ENCODE measurements at places on chromosomes 12 and 14. TPM values are rescaled to one million over a fixed set of nuclear protein-coding genes. Genes with fewer than 3 reads are reported as not detected.

DNA sequence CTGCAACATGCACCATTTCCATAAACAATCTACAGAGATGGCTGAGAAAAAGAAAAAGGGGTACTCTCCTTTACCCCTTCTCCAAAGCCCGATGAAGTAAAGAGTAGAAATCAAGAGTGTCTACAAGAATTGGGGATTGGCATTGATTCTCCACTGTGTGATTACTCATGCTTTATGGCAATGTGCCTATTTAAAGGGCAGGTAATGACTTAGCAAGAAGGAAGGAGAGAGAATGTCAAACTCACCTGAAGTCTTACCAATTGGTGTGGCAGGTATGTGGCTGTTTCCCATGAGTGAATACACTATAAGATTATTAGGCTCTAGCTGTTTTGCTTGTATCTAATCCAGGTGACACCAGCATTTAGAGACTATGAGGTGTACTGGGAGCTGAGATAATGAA, 275.3 kb downstream of the CCER1 start:
- no peak overlapping the region for H3K4me3 ChIP-seq
- H3K27ac ChIP-seq = no peak overlapping the region
- DNase-seq = no peak
- H3K4me1 ChIP-seq = no peaks in the 10 kb centered on the region
- H3K27me3 ChIP-seq = no peaks in the 10 kb centered on the region

DNA sequence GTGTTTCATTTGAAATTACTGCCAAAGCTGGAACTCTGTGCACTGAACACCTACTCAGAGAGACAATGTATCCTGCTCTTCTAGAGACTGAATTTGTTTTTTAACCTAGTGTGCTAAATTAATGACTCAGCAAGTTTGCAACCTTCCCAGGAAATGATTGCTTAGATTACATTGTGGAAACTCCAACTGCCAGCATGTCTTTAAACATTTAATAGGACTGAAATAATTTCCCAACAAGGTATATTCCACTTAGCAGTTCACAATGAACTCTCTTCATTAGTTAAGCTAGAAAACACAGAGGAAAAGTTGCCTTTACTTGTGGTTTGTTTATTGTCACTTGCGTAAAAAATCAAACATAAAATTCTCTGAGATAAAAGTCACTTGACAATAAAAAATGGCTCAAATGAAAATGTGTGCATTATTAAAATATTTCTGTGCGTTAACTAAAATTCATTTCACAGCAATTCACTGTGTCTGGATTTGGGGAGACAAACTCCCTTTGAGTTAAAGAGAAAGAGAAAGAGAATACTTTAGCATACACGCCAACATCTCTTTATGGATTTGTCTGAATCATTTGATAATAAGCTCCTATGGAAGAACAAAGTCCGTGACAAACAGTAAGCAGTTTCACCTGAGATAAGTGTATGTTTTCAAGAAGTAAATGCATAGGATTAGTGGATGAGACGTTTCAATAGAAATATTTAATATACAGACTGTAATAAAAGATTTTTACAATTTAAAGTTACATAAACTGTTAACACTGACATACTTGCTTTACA, 284.0 kb downstream of the PRKD1 start:
- H3K4me3 ChIP-seq = peak overlapping the region; percentile 23
- no peaks in the 10 kb centered on the region for H3K36me3 ChIP-seq
- DNase-seq = peak; percentile 81
- no peaks in the 10 kb centered on the region for H3K4me1 ChIP-seq

The C12orf54 gene
- not detected for polyA plus RNA-seq

DNA sequence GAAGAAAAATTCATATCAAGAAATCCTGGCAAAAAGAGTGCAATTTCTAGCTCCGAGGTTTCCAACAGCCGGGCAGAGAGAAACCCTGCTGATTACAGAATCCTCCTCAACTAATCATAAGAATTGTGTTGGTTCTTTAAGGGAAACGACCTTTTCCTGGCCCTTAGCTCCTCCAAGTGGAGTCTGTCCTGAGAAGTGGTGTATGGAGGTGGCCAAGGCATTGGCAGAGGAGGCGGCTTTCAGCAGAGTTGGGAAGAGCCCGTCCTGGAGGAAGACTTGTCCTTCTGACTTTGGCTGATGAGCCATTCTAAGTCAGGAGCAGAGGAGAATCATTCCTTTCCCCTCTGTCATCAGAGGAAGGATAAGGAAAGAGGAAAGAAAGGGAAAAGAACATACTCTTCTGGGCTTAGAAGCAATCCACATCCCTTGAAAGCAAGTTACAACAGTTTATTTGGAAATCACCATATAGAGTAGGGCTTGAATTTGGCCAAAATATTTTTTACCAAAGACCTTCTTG, 46.5 kb upstream of the PTCSC3 start:
- no peaks in the 10 kb centered on the region for H3K4me1 ChIP-seq
- H3K4me3 ChIP-seq = no peak overlapping the region
- no peaks in the 10 kb centered on the region for H3K27me3 ChIP-seq
- H3K27ac ChIP-seq = no peak overlapping the region
- H3K36me3 ChIP-seq = no peaks in the 10 kb centered on the region

GRCh38 chr14:105475269-105476096, 862 bp downstream of the CRIP2 start:
- peak; percentile 50 for DNase-seq
- H3K27me3 ChIP-seq = peaks cover 3% of the 10 kb centered on the region
- peaks cover 15% of the 10 kb centered on the region for H3K36me3 ChIP-seq
- no peak overlapping the region for H3K27ac ChIP-seq

- H3K27me3 ChIP-seq = no peaks in the 10 kb centered on the region
- no peak for DNase-seq
- H3K27ac ChIP-seq = no peak overlapping the region
- no peak overlapping the region for H3K4me3 ChIP-seq
- H3K36me3 ChIP-seq = no peaks in the 10 kb centered on the region
Measured at GRCh38 chr12:109827566-109828550, 5.3 kb downstream of the TRPV4 start.

DNA sequence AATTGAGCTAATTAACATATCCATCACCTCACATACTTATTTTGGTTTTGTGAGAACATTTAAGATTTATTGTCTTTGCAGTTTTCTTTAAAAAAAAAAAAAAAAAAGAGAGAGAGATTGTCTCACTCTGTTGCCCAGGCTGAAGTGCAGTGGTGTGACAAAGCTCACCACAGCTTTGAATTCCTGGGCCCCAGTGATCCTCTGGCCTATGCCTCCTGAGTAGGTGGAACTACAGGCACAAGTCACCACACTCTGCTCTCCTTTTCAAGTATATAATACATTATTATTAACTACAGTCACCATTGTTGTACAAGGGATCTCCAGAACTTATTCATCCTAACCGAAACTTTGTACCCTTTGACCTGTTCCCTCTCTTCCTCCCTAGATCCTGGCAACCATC, 64.0 kb downstream of the NUMB start:
- H3K27me3 ChIP-seq = no peaks in the 10 kb centered on the region
- H3K36me3 ChIP-seq = peaks cover 12% of the 10 kb centered on the region

DNA sequence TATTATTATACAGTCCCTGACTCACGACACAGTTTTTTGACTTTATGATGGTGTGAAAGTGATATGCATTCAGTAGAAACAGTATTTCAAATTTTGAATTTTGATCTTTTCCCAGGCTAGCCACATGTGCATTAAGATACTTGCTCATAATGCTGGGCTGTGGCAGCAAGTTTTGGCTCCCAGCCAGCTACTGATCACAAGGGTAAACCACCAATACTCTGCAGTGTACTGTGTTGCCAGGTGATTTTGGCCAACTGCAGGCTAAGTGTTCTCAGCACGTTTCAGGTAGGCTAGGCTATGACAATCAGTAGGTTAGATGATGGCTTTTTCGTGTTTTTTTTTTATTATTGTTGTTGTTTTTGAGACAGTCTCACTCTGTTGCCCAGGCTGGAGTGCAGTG, 69.4 kb upstream of the ACTN1 start:
- H3K27ac ChIP-seq = no peak overlapping the region
- H3K27me3 ChIP-seq = no peaks in the 10 kb centered on the region
- peak; percentile 70 for DNase-seq

GRCh38 chr12:91618281-91618680, 435.7 kb upstream of the DCN start:
- no peak overlapping the region for H3K4me3 ChIP-seq
- H3K4me1 ChIP-seq = no peaks in the 10 kb centered on the region
- H3K36me3 ChIP-seq = no peaks in the 10 kb centered on the region
- peak; percentile 6 for DNase-seq
- H3K27me3 ChIP-seq = no peaks in the 10 kb centered on the region

GRCh38 chr14:75896341-75896740, 85.5 kb downstream of the TGFB3 start:
- H3K36me3 ChIP-seq = peaks cover 3% of the 10 kb centered on the region
- no peaks in the 10 kb centered on the region for H3K4me1 ChIP-seq
- DNase-seq = no peak

- H3K36me3 ChIP-seq = no peaks in the 10 kb centered on the region
- no peak for DNase-seq
- H3K27ac ChIP-seq = no peak overlapping the region
- no peaks in the 10 kb centered on the region for H3K27me3 ChIP-seq
Measured at GRCh38 chr12:86233126-86233525, 23.1 kb downstream of the MGAT4C start.

GRCh38 chr14:54147282-54147681, 190.7 kb upstream of the BMP4 start:
- no peaks in the 10 kb centered on the region for H3K27me3 ChIP-seq
- no peak overlapping the region for H3K4me3 ChIP-seq
- H3K27ac ChIP-seq = no peak overlapping the region
- no peaks in the 10 kb centered on the region for H3K36me3 ChIP-seq

DNA sequence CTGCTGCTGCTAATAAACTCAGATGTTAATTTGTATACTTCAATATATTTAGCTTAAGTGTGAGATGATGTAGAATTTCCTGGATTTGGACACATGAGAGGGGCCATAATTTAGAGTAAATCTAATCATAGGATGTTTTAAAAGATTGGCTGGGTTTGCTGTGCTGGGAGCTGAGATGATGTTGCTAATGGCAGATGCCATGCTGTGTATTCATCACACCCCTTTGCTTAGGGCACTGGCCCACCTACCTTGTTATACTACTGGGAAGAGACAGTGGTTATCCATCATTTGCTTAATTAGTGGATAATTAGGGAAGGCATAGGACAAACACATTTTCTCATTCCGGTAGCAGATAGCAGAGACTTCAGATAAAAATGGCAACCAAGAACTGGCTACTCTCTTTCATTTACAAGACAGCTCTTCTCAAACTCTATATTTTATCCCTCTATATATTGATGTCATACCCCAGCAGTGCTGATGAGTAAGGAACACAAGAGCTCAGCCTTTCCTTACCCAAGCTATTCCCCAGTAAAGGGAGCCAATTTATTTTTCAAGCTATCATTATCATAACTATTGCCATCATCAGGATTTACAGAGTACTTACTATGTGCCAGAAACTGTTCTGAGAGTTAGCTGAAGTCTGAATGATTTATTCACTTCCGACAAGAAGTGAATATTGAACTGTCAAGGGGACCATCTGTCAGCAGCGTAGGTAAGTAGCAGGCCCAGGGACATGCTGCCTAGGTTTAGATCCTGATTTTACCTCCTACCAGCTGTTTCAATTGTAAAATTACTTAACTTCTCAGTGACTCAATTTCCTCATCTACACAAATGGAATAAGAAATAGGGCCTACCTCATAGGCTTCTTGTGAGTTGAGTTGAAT, 204.6 kb upstream of the FLRT2 start:
- H3K27me3 ChIP-seq = no peaks in the 10 kb centered on the region
- no peak overlapping the region for H3K27ac ChIP-seq
- H3K4me3 ChIP-seq = no peak overlapping the region
- no peak for DNase-seq
- H3K4me1 ChIP-seq = no peaks in the 10 kb centered on the region

DNA sequence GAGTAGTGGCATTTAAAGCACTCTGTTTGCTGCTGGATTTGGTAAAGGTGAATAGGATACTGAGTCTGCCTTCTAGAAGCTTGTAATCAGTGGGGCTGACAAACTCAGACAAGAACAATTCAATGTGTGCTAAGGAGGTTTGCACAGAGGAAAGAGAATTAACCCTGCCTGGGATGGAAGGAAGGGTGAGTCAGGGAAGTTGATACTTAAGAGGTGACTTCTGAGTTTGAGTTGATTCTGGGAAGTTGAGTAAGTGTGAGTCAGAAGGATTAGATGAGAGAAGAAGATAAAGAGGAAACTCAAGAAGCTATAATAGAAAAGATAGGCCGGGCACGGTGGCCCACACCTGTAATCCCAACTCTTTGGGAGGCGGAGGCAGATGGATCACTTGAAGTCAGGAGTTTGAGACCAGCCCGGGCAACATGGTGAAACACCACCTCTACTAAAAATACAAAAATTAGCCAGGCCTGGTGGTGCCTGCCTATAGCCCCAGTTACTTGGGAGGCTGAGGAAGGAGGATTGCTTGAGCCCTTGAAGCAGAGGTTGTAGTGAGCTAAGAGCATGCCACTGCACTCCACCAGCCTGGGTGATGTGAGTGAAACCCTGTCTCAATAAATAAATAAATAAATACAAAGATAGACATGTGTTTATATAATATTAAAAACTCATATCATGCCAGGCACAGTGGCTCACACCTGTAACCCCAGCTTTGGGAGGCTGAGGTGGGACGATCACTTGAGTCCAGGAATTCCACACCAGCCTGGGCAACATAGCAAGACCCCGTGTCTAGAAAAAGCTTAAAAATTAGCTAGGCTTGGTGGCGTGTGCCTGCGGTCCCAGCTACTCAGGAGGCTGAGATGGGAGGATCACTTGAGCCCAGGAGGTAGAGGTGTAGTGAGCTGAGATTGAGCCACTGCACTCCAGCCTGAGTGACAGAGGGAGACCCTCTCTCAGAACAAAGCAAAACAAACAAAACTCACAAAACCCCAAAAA, 126.8 kb upstream of the CPM start:
- H3K27ac ChIP-seq = no peak overlapping the region
- no peaks in the 10 kb centered on the region for H3K27me3 ChIP-seq
- H3K4me1 ChIP-seq = no peaks in the 10 kb centered on the region
- no peaks in the 10 kb centered on the region for H3K36me3 ChIP-seq
- H3K4me3 ChIP-seq = no peak overlapping the region
- DNase-seq = no peak

The MGST1 gene
- polyA plus RNA-seq = 34.7 TPM

GRCh38 chr12:3137268-3137781, 60.1 kb downstream of the TSPAN9 start:
- no peaks in the 10 kb centered on the region for H3K27me3 ChIP-seq
- no peak overlapping the region for H3K4me3 ChIP-seq
- peak; percentile 11 for DNase-seq
- H3K4me1 ChIP-seq = no peaks in the 10 kb centered on the region
- H3K36me3 ChIP-seq = no peaks in the 10 kb centered on the region

DNA sequence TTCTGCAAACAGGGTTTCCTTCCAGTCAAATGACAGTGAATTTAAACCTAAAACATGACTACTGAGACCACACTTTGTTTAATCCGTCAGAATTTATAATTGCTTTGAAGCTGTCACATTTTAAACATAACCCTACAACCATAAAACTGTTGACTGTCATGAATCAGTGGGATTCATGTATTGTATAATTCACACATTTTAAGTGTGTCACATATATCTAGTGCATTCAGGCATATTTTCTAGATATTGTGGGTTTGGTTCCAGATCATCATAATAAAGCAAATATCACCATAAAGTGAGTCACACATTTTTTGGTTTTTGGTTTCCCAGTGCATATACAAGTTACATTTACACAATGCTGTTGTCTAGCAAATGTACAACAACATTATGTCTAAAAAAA, 304.4 kb downstream of the TMEM132D start:
- H3K4me3 ChIP-seq = no peak overlapping the region
- no peaks in the 10 kb centered on the region for H3K36me3 ChIP-seq

The RPS6KA5 gene
- 2.4 TPM for polyA plus RNA-seq

All from small intestine (tissue), 16 donors.